Stimulated activated CD8-positive, alpha-beta memory T cell treated with anti-CD3 and anti-CD28 coated beads, Interleukin-7, amount 100 ng/mL, for 48 hours (primary cell): ENCODE measurements at places on chromosomes 3 and 15.

DNA sequence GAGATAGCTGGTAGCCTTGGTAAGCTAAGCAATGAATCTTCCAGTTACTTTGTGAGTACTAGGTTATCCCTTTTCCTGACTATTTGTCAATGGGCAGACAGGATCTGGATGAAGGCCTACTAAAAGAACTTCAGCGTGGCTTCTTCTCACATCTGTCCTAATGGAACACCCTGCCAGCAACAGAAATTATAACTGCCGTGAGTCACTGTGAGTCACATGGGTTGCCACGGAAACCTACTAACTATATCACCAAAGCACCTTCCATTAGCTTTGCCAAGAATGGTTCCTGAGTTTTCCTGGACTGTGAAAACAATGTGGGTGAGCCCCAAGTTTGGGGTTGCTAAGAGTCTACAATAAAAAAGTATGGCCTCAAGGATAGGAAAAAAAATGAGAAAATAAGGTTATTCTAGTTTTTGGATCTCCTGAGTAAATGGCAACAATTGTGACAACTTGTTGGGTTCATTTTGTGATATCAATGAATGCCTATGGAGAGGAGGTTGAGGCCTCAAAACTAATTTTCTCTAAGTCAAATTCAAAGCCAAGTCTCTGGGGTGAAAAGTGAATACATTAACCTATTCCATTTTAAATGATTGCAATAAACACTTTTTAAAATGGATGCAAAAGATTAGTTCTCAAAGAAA is 195.1 kb upstream of the ICE2 start:
- peak; percentile 44 for DNase-seq

GRCh38 chr3:21466476-21466875 is 284.5 kb downstream of the ZNF385D start:
- DNase-seq, result no peak

- DNase-seq, result no peak
Observed at GRCh38 chr3:46500656-46501635, 3.2 kb downstream of the RTP3 start.

- DNase-seq, result no peak
Observed at GRCh38 chr3:83131236-83131635, 1369.8 kb upstream of the GBE1 start.

GRCh38 chr3:193872265-193872753 is 263.6 kb upstream of the HES1 start:
- peak; percentile 40 for DNase-seq

- DNase-seq, result peak; percentile 65
Observed at GRCh38 chr3:50519471-50520089, 16.1 kb upstream of the CACNA2D2 start.

DNA sequence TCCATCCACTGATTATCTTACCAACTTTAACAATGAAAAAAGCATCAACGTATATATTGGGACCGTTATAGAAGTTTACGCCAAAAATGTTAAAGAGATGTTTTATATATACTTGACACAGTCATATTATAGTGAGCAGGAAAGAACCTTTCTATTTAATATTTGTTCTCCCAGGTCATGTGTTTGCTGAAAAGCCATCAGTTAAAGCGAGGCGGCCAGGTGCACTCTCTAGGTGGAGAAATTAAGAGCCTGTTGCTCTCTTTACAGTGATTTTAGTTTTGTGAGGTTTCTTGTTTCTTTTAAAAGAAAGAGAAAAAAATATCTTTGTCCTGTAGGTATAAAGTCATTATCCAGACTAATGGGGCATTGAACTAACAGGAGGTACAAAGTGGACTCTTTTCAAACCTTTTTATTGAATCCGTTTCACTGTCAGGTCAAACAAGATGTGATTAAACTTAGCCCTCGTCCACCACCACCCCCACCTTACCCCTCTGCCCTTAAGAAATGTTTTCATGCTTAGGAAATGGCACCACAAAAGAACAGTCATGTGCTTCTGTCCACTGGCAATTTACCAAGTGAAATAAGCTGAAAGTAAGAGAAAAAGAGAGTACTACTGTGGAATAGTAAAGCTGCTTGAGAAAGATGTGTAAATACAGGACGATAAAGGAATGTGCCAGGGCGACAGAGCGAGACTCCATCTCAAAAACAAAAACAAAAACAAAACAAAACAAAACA is 279.9 kb downstream of the PTPRG start:
- no peak for DNase-seq

DNA sequence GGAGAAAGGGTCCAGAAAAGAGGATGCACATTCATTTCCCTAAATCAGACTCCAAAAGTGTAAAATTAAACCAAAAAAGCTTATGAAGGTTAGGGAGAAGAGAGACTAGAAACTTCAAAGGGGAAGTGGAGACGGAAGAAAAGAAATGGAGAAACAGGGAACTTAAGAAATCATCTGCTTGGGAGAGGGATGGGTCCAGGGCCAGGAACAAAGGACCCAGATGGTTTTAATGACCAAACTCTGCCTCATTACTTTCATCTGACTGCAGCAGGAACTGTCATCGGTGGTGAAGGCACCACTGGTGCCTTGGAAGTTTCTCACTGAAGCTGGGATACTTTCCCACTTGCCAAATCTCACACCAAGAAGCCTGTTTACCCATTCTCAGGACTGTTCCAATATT is 70.5 kb upstream of the SLC4A7 start:
- no peak for DNase-seq

- DNase-seq, result no peak
Observed at GRCh38 chr3:17915341-17915740, 172.9 kb upstream of the TBC1D5 start.

GRCh38 chr3:20811631-20812030 is 625.6 kb upstream of the SGO1 start:
- no peak for DNase-seq

DNA sequence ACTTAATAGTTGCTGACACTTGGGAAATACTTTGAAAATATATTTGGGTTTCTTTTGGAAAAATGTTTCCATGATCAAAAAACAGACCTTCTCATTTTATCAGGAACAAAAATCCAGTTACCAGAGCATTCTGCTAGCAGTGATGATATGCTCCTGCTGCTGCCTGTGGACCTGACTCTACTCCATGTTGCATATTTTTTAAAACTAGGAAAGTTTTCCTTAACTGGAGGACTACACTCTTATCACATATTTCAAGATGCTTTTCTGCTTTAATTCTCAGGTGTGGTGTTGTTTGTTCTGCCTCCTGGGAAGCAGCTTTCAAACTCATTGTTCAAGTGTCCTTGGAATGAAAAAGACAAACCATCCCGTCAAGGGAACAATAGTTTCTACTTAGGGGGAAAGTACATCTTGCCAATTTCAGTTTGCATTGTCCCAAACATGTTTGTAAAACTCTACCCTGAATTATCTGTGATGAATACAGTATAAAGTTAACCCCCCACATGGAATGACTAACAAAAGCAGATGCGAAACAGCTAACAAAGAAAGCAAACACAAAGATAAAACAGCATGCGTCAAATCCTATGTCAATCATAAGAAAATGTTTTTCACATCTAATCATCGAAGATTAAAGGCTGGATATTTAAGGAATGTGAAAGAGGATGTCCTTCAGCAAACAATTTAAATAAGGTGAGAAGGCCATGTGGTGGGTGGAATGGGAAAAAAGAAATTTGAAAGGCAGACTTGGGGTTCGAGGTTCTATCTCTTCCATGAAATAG is 40.1 kb upstream of the PSMD6 start:
- DNase-seq, result no peak

GRCh38 chr3:193292386-193292785 is 51.4 kb downstream of the PLAAT1 start:
- no peak for DNase-seq

DNA sequence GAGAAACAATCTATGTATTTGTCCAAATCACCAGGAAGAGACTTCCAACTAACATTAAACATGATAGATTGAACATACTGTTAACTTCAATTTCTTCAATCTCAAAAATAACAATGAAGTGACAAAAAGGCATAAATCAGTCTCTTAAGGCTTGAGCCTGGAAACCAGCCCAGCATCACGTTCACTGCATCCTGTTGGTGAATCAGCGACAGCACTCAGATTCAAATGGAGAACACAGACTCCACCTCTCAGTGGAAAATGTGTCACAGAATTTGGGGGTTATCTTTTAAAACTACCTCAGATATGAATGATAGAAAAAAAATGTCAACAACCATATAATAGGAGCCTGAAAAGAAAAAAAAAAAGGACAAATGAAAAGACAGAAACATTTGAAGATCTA is 212.0 kb downstream of the MINAR1 start:
- peak; percentile 4 for DNase-seq

GRCh38 chr3:148178503-148178902 is 519.2 kb upstream of the AGTR1 start:
- DNase-seq, result no peak

DNA sequence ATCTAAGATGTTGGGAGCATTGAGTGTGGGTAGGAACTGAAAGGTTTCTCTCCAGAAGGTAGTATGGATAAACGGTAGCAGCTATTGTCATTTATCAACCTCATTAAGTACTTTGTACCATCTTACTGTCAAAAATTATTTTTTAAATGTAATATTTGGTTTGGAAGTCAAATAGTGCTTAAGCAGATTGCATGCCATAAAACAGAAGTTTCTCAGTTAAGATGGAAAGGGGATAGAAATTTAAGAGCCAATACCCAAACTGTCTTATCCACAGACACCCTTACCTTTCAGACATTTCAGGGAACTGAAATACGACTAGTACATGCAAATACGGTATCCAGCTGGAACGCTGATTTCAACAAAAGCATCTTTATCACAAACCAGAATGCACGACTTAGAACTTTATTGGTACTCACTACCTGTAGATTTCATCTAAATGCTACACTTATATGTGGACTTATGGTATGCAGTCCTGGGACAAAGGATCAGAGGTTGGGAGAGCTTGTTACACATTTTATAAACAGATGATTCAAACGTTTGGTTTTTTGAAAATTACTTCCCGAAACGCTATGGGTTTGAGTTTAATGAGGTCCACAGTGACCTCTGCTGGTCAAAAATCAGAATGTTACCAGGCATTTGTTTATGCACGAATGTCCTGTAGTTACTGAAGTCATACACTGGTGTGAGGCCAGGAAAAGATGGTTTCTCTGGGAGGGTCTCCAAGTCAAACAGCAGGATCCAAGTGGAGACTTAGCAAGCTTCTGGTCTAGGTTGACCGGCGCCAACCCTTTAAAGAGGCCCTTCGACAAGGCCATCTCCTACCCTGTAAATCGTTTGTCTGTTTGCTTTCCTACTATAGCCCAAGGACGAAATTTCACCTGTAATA is 45.7 kb upstream of the DUT start:
- no peak for DNase-seq

GRCh38 chr3:119783883-119784282 is 2.0 kb downstream of the NR1I2 start:
- DNase-seq, result no peak

- DNase-seq, result no peak
Observed at GRCh38 chr3:168090306-168091085, 5.2 kb downstream of the GOLIM4 start.

DNA sequence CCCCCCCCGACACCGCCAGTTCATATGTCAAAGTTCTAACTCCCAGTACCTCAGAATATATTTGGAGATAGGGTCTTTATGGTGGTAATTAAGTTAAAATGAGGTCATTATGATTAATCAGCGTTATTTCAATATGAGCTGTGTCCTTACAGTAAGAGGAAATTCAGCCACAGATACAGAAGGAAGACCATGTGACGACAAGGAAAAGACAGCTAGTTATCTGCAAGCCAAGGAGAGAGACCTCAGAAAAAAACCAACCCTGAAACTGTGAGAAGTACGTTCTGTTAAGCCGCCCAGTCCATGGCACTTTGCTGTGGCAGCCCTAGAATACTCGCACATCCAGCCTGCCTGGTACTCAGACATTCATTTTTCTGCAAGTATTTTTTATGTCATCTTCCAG is 62.3 kb upstream of the ARL8B start:
- no peak for DNase-seq

- DNase-seq, result no peak
Observed at GRCh38 chr3:196207833-196208607, 3.2 kb downstream of the ZDHHC19 start.

DNA sequence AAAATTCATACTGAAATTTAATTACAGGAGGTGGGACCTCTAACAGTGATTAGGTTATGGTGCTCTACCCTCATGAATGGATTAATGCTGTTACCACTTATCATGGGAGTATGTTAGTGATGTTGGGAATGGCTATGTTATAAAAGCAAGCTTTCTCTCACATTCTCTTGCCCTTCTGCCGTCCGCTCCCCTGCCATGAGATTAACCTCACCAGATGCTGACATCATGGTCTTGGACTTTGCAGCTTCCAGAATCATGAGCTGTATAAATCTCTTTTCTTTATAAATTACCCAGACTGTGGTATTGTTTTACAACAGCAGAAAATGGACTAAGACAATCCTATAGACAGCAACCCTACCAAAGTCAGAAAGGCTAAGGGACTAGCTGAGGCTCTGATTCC is 884.8 kb downstream of the FHIT start:
- DNase-seq, result no peak

DNA sequence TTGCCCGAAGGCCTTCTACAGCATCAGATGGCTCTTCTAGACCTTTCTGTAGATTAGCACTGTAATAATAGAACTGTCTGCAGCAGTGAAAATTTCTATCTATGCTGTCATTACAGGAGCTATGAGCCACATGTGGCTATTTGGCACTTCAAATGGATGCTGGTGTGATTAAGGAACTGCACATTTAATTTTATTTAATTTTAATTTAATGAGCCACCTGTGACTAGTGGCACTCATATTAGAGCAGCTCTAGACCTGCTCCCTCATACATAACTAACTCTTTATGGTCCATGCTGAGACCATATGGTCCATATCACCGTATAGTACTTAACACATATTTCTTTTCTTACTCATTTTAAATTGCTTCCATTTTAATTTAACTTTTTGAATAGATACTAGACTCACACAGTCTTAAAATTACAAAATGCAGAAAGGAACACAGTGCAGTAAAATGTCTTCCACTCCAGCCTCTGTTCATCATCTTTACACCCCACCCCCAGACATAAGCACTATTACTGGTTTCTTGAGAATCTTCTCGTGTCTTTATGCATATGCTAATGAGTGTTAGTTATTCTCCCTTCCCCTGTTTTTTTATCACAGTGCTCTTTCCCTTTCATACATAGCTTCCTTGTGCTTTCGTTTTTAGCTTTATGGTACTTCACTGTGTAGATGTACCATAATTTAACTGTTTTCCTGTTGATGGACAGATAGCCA is 9.6 kb downstream of the LSM3 start:
- DNase-seq, result no peak

DNA sequence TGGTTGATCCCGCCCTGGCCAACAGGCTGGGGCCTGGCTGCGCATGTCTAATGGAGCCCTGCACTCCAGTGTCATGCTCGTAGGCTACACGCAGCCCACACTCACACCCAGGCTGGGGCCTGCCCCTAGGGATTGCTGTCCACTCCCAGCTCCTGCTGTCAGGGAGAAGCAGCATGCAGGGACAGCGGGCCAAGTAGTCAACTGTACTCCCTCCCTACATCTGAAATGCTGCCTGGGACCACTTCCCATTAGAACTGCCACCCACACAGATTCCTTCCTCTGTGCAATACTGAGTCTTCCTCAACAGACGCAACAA is 16.1 kb downstream of the ALS2CL start:
- DNase-seq, result no peak
